ENCODE measurements at places on chromosomes 3 and 15.

GRCh38 chr3:97896547-97896946, 74.7 kb downstream of the CRYBG3 start:
- no peak for DNase-seq

- no peak for DNase-seq
Measured at GRCh38 chr15:37095770-37096557, 4.4 kb downstream of the MEIS2 start.

DNA sequence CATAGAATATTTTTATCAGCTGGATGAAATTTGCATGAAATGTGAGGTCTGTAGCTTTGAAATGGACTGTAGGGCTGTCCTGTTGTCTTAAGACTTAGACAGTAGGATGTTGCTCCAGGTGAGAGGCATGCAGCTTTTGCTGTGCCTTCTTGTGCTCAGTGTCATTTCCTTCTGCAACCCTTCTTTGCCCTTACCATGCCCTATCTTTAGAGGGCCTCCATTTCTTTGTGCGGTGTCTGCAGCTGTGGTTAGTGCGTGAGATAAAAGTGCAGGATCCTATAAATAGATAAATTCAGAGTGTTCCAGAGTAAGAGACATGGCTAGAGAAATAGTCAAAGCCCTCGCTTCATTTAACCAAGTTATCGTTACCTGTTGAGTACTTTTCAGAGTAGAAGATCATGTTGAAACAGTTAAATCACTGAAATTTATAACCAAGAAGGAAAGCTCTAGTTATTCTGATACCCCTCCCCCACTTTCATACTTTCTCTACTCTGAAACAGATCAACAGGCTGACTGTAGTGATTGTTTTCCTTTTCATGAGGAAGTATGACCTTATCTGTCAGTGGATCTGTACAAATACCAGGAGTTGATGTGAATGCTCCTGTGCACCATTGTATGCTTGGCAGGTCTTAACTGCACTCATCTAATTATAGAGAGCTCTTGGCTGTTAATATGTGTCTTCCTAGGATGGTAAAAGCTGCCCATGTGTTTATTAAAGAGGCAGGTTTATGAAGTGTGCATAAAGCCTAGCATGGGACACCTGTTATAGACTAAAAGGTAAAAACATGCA, 18.2 kb downstream of the EIF3J start:
- no peak for DNase-seq

- no peak for DNase-seq
Measured at GRCh38 chr3:138127636-138128365, 4.4 kb downstream of the A4GNT start.

GRCh38 chr15:24858737-24859601, 95.8 kb upstream of the SNRPN start:
- no peak for DNase-seq

DNA sequence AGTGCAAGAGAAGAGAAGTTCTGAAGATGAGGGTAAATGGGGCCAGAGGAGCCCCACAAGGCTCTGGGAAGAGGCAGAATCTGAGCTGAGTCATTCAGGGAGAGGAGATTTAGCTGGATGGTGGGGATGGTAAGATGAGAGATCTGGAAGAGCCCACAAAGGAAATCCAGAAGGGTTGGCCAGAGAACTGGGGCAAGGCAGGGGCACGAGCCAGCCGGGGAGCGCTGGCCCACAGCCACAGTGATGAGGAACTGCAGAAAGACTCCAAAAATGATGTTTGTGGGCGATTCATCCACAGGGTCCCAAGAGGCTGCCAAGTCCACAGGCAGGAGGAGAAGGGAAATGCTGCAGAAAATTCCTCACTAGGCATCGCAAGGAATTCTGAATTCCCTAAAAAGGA, 75.9 kb upstream of the ATP2B2 start:
- no peak for DNase-seq

DNA sequence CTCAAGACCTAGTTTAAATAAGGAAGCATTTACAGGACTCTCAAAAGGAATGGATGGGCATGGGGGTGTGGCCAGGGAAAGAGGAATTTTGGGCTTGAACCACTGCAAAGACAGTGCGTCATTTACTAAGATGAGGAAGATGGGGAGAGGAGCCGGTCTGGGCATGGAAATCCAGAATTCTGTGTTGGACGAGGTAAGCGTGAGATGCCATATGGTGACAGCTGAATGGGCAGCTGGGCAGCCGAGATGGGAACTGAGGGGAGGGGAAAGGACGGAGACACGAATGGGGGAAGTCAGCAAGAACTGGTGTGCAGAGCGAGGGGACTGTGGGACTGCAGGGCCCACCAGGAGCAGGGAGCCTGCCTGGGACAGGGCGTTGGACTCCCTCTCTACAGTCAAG, 24.2 kb downstream of the TMEM44 start:
- no peak for DNase-seq

GRCh38 chr3:154794814-154795445, 285.2 kb upstream of the MME start:
- no peak for DNase-seq

- no peak for DNase-seq
Measured at GRCh38 chr15:41020311-41020710, 67.0 kb downstream of the CHAC1 start.

DNA sequence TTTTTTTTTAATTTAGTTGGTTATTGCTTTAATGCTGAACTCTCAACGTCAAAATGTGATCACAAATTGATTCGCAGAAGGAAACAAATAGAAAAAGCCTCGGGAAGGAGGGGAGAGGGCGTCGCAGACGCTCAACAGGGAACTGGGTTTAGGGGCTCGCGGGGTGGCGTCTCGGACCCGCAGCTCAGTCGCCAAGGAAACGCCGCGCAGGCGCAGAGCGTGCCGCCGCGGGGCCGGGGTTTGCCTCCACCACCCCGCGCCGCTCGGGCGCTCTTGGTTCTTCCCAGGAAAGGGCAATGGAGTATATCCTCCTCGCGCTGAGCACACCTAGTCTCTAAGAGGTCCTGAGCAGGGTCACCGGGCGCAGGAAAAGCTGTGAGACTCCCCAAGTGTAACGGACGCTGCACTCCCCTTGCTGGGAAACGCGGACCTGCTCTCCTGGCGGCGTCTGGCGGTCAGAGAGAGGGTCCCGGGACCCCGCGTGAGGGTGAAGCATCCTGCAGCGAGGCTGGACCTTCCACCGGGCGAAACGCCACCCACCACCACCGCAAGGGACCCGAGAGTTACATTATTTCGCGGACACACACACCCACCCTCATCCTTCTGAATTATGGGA, 753 bp downstream of the PLCH1 start:
- DNase-seq, result no peak

DNA sequence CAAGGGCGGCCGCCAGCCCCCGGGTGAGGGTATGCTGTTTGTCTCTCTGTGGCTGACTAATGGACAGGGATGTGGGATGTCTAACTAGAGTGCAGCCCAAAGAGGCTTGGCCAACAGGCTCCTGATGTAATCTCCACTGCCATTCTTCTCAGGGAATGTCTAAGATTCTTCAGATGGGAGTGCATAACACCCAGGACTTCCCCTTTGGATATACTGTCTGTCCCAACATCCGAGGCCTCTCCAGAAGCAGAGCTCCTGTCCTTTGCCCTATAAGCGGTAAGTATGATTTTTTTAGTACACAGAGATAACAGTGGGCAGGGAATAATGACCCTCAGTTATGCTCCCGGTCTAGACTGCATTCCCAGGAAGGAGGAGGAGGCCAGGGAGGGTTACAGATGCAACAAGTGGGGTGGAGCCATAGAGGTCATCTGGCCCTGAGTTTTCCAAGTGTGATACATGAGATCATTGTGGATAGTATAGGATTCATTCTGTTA, 62.5 kb upstream of the SLCO2A1 start:
- DNase-seq, result no peak

Measured in stimulated activated CD4-positive, alpha-beta T cell treated with anti-CD3 and anti-CD28 coated beads, Interleukin-12 subunit alpha, Interleukin-12 subunit beta, amount 100 ng/mL, for 48 hours (primary cell).